Cerebellar nuclear complex (tissue), 1 donor: ENCODE measurements at places on chromosomes 3 and 15.

- DNase-seq: peak; percentile 79
Observed at GRCh38 chr3:77500721-77501120, 460.8 kb downstream of the ROBO2 start.

GRCh38 chr3:56706629-56707028 is 23.6 kb upstream of the TASOR start:
- no peak for DNase-seq

GRCh38 chr3:172216267-172216666 is 176.9 kb downstream of the FNDC3B start:
- no peak for DNase-seq

DNA sequence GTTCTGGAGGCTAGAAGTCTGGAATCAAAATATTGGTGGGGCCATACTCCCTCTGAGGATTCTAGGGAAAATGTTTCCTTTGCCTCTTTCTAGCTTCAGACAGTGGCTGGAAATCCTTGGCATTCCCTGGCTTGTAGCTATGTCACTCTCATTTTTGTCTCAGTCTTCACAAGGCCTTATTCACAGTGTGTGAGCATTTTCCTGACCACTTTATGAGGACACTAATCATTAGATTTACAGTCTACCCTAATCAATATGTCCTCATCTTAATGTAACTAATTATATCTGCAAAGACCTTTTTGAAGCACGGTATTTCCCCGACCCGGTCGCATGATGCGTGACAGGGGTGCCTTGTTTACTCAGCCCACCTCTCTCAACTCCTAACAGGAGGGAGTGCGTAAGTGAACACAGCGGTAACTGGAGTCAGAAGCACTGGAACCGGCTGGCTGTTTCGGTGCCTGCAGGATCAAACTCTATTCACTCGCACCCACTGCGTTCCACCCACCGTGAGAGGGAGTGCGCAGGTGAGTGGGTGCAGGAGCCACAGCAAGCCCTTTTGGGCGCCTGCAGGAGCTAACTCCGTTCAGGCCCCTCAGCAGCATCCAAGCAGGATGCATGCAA is 155.0 kb downstream of the EPHA3 start:
- DNase-seq: no peak

DNA sequence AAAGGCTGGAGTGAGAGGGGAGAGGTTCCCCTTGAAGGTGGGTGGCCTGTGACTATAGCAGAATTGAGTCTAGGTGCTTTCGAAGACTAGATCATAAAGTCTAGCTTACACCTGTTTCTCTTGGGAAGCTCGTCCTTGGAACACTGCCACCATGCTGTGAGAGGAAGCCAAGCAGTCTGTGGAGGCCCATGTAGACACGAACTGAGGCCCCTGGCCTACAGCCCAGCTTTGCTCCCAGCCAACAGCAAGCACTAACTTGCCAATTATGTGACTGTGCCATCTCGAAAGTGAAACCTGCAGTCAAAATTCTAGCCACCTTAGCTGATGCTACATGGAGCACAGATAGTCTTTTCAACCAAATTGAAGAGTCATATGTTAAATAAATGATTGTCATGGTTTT is 190.5 kb upstream of the NECTIN3 start:
- DNase-seq: no peak

DNA sequence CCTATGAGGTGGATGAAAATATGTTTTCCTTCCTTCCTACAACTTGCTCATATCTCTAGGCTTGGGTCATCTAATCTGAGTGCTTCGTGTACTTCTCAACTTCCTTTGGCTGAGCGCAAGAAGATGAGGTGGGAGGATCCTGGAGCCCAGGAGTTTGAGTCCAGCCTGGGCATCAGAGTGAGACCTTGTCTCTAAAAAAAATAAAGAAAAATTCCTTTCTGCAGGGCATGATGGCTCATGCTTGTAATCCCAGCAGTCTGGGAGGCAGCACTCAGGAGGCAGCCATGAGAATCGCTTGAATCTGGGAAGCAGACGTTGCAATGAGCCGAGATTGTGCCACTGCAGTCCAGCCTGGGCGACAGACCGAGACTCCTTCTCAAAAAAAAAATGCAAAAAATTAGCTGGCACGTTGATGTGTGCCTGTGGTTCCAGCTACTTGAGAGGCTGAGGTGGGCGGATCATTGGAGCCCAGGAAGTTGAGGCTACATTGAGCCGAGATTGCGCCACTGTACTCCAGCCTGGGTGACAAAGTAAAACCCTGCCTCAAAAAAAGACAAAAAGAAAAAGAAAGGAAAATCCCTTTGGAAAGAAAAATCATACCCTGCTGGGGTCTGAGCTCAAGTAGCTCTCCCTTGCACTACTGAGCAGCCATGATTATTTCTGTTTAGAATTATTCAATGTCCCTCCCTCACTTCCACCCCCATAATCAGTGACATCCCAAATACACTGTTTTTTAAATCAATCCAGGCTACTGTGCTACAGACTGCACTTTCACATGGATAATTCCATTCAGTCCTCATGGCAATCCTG is 28.0 kb upstream of the RAB11A start:
- DNase-seq: no peak

DNA sequence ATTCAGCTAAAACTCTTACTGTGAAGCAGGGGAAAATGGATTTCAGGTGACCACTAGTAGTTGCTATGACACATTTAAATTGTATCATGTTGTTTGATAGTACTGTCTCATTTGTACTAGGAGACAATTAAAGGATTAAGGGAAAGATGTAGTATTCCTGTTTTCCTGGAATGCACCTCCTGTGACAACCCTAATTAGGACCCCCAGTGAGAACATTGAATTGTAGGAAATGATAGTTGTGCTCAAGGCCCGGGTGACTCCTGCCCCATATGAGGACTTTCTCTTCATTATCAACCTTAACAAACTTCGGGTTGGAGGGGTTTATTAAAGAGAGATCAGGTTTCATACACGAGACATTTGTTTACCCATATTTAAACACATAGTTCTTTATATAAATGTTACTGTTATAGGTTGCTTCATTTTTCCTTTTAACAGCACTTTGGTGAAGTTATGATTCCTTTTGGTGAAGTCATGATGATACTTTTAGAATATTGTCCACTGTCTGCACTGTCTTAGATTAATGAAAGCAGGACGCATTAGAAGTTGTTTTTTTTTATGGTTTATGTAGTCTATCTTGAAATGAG is 392.6 kb upstream of the NAALADL2 start:
- DNase-seq: no peak

GRCh38 chr3:141127344-141128125 is 76.4 kb downstream of the SPSB4 start:
- DNase-seq: peak; percentile 94

DNA sequence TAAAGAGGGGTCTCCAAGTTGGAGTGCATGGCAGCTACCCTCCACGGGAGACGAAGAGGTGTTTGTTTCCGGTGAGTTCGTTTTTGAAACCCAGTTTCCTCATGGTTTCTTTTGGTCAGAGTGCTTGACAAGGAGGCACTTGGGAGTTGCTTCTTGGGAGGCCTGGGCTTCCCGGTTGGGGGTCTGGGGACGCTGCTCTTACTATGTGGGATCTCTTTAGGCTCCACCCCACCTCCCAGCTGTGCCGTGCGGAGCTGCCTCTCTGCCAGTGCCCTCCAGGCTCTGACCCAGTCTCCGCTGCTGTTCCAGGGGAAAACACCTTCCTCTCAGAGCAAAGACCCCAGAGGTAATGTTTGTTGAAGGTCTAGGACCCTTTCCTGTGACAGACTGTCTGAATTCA is 29.6 kb downstream of the KIF7 start:
- no peak for DNase-seq

DNA sequence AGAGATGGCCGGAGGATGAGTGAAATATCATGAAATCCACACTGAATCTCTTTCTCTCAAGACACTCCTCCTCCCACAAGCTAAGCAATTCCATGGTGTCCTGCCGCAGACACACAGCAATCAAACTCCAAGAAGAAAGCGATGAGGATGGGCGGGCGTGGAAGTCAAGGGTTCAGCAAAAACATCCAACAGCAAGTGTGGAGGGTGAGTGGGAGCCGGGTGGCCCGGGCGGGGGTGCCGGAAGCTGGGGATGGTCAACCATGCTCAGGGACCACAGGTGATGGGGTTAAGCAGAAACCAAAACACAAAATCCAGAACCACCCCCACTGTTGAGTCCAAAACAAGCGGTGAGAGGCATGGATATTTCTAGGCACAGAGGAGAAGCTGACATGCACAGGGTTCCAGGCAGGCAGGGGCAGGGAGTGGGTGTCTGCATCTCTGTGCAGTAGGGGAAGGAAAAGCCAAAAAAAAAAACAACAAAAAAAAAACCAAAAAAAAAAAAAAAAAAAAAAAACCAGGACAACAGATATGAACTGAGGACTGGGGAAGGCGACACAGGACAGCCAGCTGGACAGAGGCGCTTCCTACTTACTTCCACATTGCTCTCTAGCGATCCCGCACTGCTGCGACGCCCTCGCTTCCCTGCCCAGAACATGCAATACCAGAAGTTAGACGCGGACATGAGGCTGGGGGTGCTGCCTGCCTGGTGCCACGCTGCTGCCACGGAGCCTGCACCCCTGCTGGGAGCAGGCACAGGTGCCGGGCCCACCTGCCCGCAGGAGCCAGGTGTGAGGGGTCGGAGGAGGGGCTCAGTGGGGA is 61.0 kb upstream of the RPL32 start:
- DNase-seq: no peak

DNA sequence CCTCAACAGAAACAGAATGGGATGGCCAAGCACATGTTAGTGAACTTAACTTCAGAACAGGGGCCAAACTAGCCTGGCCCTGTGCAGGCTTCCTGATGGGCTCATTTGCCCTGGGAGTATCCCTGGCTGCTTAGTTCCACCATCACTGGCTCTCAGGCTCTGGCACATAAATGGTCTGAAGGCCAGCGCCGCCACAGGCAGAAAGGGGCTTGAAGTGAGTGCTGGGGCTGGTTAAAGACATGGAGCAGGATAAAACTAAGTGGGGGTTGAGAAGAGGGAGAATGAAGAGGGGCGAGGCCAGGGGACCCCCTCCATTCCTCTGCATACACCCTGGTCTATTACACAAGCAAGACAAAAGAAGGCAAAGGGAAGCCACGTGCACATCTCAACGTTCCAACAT is 12.2 kb downstream of the SLCO2A1 start:
- no peak for DNase-seq

- DNase-seq: no peak
Observed at GRCh38 chr3:60445446-60445845, 805.8 kb downstream of the FHIT start.

DNA sequence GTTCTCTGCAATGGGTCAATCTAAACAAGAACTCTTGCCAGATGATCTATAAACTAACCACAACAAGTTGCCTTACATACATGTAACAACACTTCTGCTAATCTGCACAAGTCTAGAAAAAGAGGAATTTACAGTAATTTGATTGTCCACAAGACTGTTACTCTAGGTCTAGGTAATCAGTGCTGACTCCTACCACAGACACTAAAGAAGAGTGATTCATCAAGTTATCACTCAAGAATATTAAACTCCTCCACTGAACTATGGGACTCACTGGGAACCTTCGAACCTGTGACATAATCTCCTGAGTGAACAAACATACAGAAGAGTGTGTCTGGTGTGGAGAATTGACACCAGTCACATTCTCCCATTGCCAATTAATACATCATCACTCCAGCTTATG is 138.3 kb downstream of the ANXA2 start:
- DNase-seq: no peak

- no peak for DNase-seq
Observed at GRCh38 chr3:143668924-143669790, 179.1 kb downstream of the SLC9A9 start.

GRCh38 chr15:24761704-24762302 is 86.2 kb downstream of the NPAP1 start:
- DNase-seq: no peak

DNA sequence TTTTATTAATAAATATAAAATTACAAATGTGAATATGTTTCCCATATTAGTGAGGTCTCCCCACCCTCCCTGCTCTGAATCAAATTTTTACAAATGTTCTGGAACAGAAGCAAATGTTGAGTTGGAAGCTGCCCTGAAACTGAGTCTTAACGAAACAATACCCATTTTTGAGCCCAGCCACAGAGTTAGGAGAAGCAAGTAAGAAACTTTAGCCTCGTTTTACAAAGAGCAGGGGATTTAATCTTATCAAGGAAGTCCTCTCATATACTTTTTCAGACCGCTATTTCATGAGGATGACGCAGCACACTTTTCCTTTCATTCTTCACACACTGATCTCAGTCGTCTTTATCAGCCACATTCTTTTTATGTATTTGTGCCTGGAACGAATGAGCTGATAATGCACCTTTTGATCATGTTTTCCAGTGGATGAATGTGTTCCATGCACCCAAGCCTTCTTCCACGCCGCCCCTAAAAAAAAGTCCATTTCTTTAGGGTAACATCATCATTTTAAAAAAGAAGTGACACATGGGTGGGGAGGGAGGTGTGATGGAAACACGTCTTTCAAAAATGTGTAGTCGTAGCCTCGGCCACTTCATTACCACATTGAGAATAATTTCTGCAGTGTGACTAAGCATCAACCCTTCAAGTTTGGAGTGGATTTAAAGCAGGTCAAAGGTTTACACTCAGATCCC is 48.1 kb downstream of the SETMAR start:
- DNase-seq: no peak

DNA sequence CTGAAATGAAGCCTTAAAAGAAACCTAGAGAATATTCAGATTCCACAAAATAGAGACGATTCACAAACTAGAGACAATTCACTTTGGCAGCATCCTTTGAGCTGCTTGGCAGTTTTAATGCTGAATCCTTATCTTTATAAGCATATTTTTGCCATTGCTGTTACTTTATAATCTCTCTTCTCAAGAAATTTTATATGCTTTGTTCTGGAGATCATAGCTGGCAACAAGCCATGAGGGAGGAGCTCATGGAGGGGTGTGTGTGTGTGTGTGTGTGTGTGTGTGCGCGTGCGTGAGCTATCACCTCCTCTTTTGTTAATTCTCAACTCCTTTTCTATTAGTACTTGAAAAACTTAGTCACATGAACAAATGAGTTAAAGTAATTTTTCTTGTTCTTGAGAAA is 495.0 kb upstream of the RGMA start:
- DNase-seq: no peak

DNA sequence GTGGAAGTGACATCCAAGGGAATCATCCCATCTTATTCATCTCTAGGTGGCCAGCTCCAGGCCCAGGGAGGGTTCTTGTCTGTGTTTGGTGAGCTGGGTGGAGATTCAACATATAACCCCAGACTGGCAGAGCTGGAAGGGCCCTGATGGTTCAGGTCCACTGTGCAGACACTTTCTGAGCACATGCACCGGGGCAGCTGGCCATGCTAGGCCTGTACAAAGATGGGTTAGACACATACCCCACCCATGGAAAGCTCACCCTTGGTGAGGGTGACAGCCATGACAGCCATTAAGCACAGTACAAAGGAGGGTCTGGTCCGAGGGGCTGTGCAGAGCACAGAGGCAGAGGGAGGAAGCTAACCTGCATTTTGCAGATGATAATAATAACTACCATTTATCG is 100.4 kb downstream of the CORO2B start:
- DNase-seq: no peak

DNA sequence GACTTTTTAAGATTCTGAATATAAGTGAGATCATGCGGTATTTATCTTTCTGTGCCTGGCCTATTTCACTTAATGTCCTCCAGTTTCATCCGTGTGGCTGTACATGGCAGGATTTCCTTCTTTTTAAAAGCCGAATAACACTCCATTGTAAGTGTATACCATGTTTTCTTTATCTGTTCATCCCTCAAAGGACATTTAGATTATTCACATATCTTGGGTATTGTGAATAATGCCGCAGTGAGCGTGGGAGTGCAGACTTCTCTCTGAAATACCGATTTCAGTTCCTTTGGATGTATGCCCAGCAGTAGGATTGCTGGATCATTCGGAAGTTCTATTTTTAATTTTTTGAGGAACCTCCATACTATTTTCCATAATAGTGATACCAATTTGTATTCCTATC is 136.1 kb downstream of the APBA2 start:
- no peak for DNase-seq

GRCh38 chr3:54506603-54507002 is 384.3 kb downstream of the CACNA2D3 start:
- no peak for DNase-seq
